Heart left ventricle (tissue), 16 donors: ENCODE measurements at places on chromosomes 2 and 18. TPM values are rescaled to one million over a fixed set of nuclear protein-coding genes. Genes with fewer than 3 reads are reported as not detected.

DNA sequence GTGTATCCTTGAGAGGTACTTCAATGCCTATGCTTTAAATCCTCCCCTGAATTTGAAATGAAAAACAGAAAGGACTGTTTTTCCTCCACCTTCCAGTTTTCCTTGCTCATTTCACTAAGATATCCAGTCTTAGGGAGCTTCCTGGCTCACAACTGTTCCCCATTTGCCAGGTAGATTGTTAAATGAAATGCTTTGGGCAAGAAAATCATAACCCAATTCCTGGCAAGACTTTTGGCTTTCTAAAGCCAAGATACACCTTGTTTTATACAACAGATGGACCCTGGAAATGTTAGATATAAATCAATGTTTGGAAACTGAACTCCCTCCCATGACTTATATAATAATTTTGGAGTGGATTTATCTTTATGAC is 3.6 kb upstream of the CHMP3 start:
- DNase-seq = no peak

USP37 gene
- 5.2 TPM for total RNA-seq

GAL3ST2 gene
- total RNA-seq = not detected

ST6GAL2 gene
- total RNA-seq = 0.40 TPM

SCN2A gene
- not detected for total RNA-seq

SPEG gene
- 94.6 TPM for total RNA-seq

- no peak for DNase-seq
Observed at GRCh38 chr2:239912171-239912937, 112.8 kb downstream of the NDUFA10 start.

DNA sequence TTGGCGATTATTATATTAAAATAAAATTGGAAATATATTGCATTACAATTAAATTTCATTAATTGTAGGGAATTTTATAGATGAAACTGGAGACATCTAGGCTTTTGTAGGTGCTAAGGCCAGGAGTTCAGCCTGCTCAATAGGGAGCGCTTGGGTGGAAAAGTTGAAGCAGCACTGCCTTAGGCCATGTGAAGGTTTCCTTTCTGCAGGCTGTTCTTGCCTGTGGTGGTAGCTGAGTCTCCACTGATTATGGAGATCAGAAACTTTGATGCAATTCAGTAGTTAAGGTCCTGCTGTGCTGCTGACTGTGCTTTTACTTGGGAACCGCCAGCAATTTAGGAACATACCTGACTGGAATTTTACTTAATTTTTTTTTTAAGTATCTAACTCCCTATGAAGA is 179.9 kb upstream of the BOD1L2 start:
- DNase-seq = no peak

RGPD4 gene
- not detected for total RNA-seq

DNA sequence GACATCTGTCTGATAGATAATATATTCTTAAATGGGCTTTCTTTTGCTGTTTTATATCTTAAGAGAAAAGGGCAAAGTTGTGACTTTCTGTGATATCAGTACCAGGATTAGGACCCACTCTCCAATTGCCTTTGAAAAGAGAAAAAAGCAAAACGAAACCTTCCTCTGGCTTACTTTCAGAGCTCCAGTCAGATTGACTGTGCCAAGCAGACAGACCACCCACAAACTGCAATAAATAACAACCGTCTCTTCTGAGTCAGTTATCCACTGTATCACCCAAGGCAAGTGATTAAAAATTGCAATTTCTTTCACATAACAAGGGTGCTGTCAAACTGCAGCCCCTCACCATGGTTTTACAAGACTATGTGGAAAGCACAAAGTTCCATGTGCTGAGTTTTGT is 230.5 kb upstream of the SETBP1 start:
- DNase-seq = no peak

FASTKD1 gene
- total RNA-seq = 62.1 TPM

GRCh38 chr2:127176371-127177311 is 43.5 kb downstream of the CYP27C1 start:
- no peak for DNase-seq

- no peak for DNase-seq
Observed at GRCh38 chr2:120575966-120576365, 159.7 kb upstream of the GLI2 start.

DNA sequence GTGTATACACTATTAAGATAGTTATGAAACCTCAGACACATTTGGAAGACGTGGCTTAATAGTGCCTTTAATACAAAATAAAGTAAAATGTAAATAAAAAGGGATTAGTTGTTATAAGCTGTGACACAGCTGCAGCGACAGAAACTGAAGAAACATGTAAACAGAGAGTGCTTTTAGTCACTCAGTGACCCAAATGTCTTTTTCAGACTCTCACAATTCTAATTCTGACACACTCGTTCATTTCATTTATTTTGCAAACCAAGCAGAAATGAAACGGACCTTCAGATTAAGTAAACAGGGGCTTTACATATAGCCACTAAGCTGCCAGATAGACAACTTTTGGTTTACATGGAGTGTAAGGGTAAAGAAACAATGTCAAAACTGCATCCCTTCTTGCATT is 181.0 kb upstream of the ETAA1 start:
- no peak for DNase-seq

- no peak for DNase-seq
Observed at GRCh38 chr18:79982736-79983135, 5.6 kb downstream of the TXNL4A start.

DNA sequence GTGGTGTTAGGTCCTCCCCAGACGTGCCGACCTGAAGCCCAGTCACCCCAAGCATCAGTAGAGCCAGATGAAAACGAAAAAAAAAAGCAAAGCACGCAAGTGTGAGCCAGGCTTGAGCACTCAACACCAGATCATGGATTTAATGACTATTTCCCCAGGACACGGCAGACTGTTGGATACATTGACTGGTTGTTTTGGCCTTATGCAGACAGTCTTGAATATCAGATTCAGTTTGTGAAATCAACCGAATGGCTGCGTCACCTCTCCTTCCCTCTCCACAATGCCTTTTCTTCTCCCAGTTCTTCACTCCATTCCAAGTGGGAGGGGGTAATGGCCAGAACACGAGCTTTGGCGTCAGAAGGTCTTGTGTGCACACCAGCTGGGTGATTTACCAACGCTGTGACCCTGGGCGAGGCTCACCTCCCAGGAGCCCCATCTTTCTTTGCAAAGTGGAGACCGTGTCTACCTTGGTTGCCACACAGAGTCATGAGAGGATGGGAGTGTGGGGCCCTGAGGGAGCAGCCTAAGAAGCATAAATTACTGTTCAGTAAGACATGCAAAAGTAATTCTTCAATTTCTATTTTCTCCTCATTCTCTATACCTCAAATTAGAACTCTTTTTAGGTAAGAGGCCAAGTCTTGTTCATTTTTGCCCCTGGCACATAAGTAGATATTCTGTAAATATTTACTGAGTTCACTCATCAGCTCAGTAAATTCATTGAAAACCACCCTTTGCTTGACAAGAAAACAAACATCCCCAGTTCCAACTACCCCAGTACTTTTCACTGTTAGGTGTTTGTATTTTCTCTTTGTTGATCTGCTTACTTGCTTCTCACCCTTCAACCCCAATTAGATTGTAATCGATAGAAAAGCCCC is 181.1 kb upstream of the COPS8 start:
- DNase-seq = no peak

DNA sequence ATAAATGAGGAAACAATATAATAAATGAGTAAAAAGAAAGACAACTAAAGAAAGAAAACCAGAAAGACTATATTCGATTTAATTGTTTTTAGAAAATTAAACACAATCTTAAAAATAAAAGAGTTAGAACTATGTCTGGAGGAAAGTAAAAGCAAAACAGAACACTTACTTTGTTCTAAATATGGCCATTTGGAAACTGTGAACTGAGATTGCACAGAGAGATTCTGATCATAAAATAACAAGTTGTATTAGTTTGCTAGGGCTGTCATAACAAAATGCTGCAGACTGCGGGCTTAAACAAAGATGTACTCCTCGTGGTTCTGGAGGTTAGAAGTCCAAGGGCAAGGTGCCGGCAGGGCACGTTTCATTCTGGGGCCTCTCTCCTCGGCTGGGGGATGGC is 128.1 kb upstream of the AQP4 start:
- DNase-seq = no peak

DNA sequence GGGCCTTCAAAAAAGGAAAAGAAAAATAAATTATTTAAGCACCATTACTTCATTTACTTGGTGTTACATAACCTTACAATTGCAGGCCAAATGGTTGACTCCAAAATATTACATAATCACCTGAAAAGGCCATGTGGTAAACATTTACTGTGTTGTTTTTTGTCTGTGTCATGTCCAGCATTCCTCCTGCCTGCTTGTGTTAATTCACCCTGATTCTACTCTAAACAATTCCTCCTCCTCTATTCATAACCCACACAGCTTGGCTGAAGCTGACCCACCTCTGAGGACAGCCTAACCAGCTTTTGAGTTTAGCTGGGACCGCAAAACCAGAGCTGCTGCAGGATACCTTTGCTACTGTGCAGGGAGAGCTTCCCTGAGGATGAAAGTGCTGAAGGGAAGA is 35.4 kb downstream of the TMX3 start:
- no peak for DNase-seq

DNA sequence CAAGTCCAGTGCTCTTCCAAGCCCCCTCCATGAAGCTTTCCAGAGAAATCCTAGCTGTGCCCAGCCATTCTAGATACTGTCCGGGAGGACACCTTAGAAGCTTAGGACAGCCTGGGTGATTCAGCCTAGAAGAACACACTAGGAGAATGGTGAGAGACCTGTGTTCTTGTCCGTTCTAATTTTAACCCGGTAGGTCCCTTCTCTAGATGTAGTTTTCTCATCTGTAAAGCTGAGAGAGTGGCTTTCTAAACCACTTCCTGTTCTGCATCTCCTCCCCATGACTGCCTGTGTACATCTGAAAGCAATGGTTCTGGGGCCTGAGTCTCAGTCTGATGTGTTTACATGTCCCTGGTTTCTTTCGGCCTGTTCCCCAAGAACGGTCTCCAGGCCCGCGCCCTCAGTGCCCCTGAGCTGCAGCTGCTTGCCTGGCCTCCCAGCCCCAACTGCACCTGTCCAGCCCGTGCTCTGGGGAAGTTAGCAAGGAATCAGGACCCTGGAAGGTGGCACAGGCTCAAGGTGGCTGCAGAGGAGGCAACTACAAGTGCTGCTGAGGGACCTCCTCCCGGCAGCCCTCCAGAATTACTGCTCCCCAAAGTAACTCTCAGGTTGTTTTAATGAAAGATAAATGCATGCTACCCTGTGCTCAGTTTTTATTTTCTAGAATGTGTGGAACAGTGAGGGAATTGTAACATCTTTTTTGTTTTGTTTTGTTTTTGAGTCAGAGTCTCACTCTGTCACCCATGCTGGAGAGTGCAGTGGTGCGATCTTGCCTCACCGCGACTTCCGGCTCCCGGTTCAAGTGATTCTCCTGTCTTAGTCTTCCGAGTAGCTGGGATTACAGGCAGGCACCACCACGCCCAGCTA is 105.9 kb downstream of the LBH start:
- DNase-seq = no peak

GRCh38 chr2:121902171-121902591 is 146.7 kb downstream of the TSN start:
- peak; percentile 55 for DNase-seq

- DNase-seq = no peak
Observed at GRCh38 chr2:150162241-150162942, 325.1 kb downstream of the RND3 start.

DNA sequence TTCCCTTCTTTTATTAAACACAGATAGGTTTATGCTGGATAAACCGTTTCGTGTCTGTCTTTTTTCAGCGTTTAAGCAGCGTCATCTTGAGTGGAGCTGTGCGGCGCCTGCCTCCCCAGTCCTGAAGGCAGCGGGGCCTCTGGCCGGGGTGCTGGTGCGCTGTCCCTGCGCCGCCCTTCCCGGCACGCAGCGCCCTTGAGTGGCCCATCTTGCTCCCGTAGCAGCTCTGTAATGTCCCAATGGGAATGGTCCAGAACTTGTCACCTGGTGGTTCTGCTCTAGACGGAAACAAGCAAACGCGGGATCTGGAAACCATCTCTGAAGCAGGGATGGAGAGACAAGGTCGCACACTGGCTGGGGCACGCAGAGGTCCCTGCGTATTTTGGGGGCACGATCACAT is 24.5 kb downstream of the PRELID3A start:
- DNase-seq = no peak

DNA sequence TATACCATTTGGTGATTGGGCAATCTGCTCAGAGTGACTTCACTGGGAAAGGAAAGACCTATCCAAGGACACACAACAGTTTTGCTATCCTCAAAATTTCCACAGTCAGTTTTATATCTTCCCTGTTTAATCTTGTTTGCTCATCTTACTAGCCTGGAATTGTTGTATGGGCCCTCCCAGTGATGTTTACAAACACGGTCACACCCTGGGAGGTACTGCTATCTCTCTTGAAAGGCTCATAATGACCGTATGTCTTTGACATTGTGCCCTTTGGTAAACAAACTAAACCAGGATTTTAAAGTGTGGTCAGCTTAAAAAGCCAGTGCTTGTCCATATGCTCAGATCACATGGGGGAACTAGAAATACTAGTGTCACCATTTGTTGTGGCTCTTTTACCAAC is 277.0 kb downstream of the CDH2 start:
- DNase-seq = no peak

PKP4 gene
- total RNA-seq = 66.7 TPM

- no peak for DNase-seq
Observed at GRCh38 chr2:195006856-195007255, 650.2 kb upstream of the SLC39A10 start.
